Ammon's horn (tissue), 1 donor: ENCODE measurements at places on chromosomes 5 and 9.
A peak's percentile ranks its signal among the peaks of the same experiment; 100 is the strongest.

DNA sequence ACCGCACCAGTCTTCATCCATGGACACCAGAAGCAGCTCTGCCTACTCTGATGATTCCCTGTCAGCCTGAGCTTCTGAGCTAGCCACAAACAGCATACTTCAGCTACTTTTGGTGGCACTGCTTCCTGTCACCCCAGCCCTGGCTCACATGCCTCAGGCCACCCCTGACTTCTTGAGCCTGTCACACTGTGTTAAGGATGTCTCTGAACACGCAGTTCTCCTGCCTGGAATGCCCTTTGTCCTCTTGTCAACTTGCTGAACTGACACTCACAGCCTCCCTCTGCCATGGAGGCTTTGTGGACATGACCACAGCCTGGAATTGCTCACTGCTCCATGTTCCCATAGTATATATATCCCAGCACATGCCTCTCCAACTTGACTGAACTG lies 7.2 kb downstream of the MACROH2A1 start:
- no peak for DNase-seq

- DNase-seq, result no peak
These were observed 48.5 kb downstream of the SLC22A5 start for GRCh38 chr5:132417889-132418485.

- peak; percentile 80 for DNase-seq
These were observed 34.5 kb upstream of the GLIS3 start for GRCh38 chr9:4334410-4334813.

- no peak for DNase-seq
These were observed 1809.9 kb upstream of the ACO1 start for GRCh38 chr9:30574355-30575151.

DNA sequence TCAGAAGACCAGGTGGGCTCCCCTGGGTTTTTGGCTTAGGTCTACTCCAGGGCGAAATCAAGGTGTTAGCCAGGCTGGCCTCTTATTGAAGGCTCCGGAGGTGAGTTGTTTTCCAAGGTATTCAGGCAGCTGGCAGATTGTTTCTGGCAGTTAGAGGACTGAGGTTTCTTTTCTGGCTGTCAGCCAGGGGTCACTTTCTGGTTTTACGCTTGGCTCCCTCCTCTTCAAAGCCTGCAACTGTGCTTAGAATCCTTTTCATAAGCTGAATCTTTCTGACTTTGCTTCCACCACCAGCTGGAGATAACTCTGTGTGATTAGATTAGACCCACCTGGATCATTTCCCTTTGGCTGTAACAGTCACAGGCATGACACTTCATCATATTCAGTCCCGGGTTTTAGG lies 24.6 kb downstream of the RFK start:
- no peak for DNase-seq

- DNase-seq, result no peak
These were observed 63.5 kb upstream of the GARNL3 start for GRCh38 chr9:127201071-127201541.

GRCh38 chr5:428219-428618 lies 14.8 kb upstream of the EXOC3 start:
- DNase-seq, result no peak
